ENCODE measurements at places on chromosomes 5 and 9.

DNA sequence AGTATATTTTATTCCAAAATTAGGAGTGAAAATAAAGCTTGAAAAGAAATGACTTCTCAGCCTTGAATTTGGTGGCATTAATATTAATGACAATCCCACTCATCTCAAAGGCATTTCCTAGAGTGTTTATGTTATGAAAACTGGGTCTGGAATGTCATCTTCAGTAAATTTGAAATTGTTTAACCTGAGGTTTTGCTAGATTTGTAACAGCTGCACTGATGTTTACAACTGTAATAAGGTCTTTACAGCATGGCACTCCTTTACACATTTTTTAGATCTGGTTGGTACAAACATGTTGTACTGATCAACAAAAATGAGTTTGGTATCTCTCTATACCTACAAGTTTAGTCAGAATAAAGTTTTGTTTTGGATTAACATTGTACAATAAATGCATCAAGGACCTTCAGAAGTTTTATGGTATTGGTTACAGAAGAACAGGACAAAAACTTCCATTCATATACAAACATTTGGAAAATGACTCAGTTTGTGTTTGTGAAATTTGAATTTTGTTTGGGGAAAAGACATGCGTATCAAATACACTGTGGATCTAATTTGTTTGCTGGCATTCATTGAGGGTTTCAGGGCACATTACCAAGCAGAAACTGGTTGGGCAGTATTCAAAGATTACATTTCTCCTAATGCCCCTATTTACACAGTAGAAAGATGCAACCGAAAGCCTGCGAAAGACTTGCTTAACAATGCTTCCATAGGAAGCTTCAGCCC is 11.6 kb downstream of the FANCC start:
- DNase-seq, result no peak

DNA sequence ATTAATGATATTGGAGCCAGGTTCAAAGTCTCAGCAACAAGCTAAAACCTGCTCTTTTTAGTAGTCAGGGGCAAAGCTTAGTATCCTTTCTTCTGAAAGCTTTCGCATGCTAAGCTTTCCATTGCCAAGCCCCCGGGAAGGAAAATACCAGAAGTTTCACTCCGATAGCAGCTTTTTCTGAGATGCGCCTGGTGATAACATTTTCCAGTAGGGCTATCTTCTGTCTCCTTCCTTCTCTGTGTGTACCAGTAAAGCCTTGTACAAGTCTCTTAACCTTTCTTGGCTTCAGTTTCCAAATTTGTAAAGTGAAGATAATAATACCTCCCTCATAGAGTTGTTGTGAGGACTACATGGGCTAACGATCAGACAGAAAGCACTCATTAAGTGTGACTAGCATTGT is 36.7 kb downstream of the DOCK8 start:
- DNase-seq, result no peak

DNA sequence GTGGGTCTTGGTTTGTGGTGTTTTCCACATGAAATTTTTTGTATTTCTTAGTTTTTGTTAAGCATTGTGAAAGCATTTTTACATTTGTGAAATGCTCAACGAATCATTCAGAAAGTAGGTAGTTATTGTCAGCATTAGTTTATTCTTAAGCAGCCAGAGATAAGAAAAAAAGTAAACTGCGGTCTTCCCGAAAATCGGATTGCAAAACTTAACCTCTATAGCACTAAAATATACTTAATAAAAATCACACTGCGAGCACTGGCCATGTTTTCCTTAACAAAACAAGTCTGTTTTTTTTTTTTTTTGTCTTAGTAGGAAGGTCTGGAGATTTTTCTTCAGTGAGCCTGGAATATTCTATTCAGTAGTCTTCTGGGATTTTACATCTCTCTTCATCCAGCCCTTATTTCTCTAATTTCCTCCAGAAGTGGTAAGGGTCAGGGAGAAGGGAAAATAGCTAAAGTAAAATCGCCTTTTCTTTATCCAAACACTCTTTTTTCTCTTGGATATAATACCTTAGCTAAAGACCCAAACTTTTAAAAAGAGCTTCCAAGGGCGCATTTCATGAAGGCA is 289.9 kb downstream of the DMAC1 start:
- no peak for DNase-seq

DNA sequence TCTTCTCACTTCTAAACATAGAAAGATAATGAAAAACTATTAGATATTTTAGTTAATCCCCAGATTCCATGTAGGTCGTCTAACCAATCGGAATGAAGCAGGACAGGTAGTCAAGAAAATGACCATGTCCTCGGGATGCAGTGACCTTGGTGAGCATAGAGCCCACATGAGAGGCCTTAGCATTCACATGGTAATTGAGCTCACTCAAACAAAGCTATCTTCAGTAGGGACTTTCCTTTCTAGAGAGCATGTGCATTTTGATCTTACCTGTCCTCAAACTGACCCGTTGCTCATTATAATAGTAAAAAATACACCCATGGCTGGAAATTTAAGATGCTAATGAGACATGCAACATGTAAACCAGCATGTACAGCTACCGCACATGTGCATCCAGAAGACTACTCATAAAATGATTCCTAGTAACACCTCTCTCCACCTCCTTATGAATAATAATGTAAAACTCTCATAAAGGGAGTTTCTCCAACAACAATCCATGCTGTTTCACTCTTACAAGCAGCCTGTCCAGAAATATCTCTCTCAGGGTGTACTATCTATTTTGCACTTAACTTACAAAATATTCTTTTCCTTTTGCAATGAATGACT is 274.0 kb upstream of the CDH9 start:
- DNase-seq, result no peak

- no peak for DNase-seq
Measured at GRCh38 chr5:13107537-13107936, 837.0 kb downstream of the DNAH5 start.

DNA sequence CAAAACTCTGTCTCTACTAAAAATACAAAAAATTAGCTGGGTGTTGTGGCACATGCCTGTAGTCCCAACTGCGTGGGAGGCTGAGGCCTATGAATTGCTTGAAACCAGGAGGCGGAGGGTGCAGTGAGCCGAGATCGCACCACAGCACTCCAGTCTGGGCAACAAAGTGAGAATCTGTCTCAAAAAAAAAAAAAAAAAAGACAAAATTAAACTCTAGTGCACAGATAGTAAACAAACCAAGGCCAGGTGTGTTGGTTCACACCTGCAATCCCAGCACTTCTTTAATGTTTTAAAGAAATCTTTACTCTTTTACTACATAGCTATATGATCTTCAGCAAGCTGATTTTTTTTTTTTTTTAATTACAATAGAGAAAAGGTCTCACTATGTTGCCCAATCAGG is 8.4 kb downstream of the ZCCHC10 start:
- no peak for DNase-seq

DNA sequence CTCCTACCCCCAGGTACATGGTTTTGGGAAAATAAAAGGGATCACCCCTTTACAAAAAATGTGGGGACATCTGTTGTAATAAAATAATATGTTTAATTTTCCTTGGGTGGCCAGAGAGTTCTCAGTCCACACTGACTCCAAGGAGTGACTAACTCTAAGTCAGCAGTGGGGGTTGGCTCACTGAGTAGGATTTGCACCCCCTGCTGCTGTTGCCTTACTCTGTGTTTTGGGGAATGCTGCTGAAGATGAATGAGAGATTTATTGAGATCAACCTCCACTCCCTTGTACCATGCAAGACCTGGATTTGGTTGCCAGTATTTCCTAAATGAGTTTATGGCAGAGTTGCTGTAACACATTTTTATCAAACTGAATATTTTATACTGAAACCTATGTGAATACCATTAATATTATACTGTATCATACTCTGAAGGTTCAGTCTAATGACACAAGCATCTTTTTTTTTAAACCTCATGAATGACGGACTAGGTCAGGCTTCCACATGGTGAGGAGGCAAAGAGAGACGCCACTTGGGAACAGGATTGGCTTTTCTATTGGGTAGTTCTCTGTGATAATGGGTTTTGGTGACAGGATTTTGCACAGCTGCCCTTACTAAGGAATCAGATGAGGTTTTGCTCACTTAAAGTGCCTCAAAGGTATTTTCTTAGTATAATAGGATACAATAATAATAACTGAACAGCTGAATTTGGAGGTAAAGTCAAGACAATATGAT is 121.3 kb upstream of the OSMR start:
- DNase-seq, result no peak

GRCh38 chr9:136805207-136805740 is 2.5 kb upstream of the RABL6 start:
- no peak for DNase-seq

DNA sequence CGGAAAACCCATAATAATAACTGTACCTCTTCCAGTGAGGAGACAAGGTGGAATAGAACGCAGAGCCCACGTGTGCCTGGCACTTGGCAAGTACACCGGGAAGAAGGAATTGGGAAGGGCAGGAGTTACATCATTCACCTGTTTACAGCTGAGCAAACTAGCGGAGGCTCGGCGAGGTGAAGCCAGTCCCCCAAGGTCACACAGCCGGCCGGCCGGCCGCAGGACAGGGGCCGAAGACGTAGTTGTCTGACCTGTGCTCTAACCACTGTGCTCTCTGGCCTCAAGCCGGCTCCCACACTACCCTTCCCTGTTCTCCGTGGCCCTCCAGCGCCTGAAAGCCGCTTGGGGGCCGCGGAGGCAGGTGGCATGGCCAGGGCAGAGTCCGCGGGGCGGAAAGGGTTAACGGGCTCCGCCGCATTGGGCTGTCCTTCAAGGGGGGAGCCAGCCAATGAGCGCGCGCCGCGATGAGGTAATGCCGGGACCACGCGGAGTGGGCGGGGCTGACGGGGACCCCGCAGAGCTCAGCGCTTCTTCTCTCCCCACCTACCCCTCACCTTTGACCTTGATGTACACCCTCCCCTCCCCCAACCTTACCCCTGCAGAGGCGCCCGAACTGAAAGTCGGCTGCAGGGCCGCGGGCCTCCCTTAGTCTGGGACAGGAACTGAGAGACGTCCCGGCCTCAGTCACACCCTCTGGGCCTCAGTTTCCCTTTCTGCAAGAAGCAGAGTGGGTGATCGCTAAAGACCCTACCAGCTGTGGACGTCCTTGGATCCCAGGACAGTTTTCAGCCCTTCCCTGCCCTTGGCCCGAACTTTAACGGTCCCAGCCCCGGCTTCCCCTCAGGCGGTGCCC is 125.1 kb downstream of the C9orf50 start:
- peak; percentile 72 for DNase-seq

DNA sequence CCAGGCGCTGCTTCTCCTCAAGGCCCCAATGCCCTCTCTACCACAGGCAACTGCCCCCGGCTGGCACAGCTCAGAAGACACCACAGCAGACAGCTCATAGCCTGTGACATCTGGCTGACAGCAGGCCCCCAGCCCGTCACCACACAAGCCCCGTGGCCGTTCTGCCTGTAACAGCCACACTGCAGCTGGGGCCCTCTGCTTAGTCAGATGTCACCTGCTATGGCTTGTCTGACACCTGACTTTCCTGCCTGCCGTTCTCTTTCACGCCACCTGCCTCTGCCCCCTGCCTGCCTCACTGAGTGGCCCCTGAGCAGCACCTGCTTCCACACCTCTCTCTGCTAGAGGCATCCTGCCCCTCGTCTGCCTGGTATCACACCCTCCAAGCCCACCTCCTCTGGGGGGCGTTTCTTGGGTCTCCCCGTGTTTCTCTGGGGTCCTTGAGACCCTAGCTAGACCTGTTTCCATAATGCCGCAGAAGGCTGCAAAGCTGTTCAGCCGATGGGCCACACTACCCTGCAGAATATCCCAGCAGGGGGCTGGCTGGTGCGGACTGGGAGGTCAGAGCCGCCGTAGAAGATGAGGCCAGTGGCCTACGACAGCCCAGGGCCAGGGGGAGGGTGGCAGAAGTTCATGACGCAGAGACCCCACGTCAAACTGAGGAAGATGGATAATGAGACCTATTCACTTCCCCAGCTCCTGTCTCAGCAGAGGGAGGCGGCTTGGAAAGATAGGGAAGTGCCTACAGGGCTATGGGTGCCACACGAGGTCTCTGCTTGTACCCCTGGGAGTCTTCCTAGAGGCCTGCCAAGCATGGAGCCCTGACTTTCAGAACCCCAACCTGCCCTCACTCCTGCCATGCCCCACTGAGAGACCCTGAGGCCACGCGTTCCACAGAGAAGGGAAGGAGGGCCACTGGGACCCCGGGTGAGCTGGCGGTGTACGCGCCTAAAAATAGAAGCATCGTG is 95.1 kb downstream of the ZNF354C start:
- DNase-seq, result no peak

DNA sequence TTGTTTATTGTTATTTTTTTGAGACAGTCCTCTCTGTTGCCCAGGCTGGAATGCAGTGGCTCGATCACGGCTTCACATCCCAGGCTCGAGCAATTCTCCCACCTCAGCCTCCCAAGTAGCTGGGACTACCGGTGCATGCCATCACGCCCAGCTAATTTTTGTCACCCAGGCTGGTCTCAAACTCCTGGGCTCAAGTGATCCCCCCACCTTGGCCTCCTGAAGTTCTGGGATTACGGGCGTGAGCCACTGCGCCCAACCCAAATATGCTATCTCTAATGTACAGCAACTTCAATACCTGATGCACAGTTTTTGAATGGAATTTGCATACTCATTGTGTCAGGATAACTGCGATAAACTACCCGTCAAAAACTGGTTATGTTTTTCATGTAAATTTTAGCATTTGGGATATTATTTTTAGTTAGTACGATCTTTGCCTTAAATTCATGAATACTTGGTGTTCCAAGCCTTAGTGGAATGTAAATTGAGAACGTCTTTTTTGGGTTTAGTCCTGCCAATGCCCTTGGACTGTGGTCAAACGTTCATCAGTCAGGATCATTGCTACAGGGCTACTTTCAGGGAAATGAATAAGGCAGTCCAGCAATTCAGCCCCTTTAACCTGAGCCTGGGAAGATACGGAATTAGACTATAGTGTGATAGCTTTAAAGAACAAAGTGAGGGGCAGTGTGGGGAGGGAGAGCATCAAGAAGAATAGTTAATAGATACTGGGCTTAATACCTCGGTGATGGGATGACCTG is 4.4 kb downstream of the UGCG start:
- DNase-seq, result no peak

DNA sequence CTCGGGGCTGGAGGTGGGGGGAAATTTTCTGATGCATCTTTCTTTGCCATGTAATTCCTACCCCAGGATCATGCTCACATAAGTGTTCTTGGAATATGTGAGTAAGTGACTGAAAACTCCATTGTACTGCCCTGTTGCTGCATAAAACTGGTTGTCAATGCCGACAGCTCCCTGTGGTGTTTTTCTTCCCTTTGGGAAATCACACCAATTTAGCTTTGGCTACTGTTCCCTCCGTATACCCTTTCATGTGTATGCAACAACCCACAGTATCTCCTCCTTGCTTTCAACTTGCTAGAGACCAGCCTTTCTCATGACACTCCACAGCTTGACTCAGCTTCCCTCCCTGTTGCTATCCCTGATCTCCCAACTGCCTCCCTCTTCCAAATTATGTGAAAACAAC is 240.6 kb downstream of the TRIM32 start:
- no peak for DNase-seq

Measured in activated T-helper 1 cell treated with anti-CD3 and anti-CD28 coated beads, Interleukin-2, amount 50 U/mL, for 16 hours (primary cell).